ENCODE measurements at places on chromosomes 6 and 20. TPM values are rescaled to one million over a fixed set of nuclear protein-coding genes. Genes with fewer than 3 reads are reported as not detected.

- H3K4me1 ChIP-seq: peaks cover 9% of the 10 kb centered on the region
- no peak for DNase-seq
- no peaks in the 10 kb centered on the region for H3K36me3 ChIP-seq
- no peak overlapping the region for H3K4me3 ChIP-seq
- no peak overlapping the region for H3K27ac ChIP-seq
Measured at GRCh38 chr6:128144320-128144719, 243.5 kb upstream of the THEMIS start.

DNA sequence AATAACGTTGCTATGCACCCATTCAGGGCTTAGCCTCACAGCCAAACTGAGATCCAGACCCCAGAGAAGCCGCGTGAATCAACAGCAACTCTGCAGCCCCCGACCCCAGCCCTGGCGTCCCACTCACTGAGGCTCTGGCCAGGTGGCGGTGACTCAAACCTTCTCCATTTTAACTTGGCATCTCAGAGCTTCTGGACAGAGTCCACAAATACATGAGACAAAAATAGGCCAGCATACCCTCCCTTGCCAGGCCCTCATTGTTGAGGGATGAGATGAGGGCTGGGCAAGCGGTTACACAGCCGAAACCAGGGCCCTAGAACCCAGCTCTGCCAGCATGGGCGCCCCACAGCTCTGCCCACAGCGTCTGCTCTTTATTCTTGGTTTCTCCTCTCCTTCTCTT is 118.4 kb downstream of the MYLK4 start:
- H3K27me3 ChIP-seq: no peaks in the 10 kb centered on the region
- no peak for DNase-seq
- H3K27ac ChIP-seq: no peak overlapping the region
- no peak overlapping the region for H3K4me3 ChIP-seq

TNXB gene
- 24.9 TPM for total RNA-seq

SLC12A5 gene
- not detected for total RNA-seq

SALL4 gene
- 1.6 TPM for total RNA-seq

SPATS1 gene
- total RNA-seq: not detected

DNA sequence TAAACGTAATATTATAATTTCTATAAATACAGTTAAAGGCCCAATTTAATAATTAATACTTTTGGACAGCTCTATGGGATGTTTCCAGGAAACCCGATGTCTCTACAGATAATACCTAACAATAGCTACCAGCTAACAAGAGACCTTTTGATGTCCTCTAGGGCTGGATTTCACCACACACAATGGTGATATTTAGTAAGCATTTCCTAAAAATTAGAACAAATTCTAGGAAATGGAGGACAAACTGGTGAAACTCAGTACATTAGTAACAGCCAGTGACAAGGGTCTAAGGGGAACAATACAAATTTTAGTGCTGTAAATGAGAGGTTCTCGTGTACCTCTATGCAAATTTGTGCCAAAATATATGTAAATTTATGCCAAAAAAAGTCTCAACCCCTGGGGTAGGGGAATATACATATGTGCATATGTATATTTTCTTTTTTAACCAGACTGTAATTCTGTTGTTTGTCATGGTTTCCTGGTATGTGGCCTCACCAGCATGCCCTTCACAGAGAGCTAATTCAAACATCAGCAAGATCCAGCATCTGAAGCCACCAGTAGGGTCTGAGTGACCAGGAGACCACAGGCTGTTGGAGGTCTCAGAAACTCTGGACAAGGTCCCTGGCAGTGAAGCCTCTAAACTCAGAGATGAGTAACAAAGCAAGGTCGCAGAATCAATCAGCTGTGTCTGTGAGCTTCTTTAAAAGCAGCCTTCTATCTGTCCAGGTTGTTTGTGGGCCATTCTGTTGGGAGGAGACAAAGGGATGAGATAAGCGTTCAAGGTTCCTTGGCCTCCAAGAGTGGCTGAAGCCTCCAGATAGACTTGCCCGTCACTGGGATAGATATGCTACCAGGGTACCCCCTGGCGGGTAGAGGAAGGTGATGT is 235.1 kb upstream of the RREB1 start:
- no peaks in the 10 kb centered on the region for H3K27me3 ChIP-seq
- no peaks in the 10 kb centered on the region for H3K36me3 ChIP-seq
- H3K4me1 ChIP-seq: no peaks in the 10 kb centered on the region
- no peak overlapping the region for H3K4me3 ChIP-seq

DNA sequence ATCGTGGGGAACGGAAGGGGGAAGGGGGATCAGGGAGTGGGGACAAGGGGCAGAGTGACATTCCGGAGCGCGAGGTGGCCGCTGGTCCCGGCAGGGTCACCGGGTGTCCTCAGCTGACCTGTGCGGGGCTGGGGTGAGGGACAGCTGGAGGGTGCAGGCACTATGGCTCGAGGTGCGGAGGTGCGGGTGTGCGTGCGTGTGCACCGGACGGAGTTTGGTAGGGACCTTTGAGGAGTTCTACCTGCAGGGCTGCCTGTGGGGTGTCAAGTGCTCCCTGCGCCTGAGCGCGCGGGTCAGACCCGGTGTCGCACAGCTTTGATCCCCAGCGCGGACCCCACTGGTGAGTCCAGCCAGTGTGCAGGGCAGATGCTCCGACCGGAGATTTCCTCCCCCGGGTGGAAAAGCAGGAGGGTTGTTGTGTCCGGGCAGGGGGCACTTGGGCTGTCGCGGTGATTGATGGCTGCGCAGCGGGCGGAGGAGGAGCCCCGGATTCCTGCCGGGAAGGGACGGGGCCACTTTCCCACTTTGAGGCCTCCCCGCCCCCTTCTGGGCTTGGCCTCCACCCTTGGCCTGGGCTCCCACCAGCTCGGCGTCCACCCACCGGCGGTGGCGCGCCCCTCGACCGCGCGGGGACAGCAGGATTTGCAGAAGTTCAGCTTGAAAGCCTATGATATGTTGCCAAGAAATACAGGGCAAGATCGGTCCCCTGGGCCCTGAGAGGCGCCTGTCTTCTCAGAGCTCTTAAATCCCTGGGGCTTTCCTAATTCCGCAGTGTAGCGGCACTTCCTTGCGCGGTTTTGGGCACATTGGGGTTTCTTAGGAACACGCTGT is 658 bp downstream of the RIN2 start:
- peak overlapping the region; percentile 97 for H3K27ac ChIP-seq
- peak overlapping the region; percentile 80 for H3K4me3 ChIP-seq
- DNase-seq: peak; percentile 46
- no peaks in the 10 kb centered on the region for H3K36me3 ChIP-seq
- no peaks in the 10 kb centered on the region for H3K27me3 ChIP-seq

DNA sequence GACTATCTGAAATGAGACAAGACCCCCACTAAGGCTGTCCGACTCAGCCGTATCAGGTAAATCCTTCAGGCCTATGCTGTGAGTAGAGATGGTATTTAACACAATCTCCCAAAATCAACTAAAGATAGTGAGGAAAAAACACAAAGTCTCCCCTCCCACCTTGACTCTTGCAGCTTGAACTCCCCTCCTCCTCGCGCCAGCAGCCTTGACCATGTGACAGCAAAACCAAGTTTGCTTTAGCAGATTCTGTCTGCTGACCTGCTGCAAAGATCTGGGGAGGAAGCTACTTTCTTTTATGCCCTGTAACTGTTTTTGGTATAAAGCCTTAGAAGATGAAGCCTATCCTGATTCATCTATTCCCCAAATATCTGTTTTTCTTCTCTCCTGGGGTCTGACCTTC is 509.5 kb downstream of the CDH26 start:
- no peak overlapping the region for H3K4me3 ChIP-seq
- no peaks in the 10 kb centered on the region for H3K36me3 ChIP-seq
- no peak overlapping the region for H3K27ac ChIP-seq
- no peaks in the 10 kb centered on the region for H3K27me3 ChIP-seq
- no peaks in the 10 kb centered on the region for H3K4me1 ChIP-seq
- DNase-seq: no peak

SOBP gene
- 0.66 TPM for total RNA-seq

DNA sequence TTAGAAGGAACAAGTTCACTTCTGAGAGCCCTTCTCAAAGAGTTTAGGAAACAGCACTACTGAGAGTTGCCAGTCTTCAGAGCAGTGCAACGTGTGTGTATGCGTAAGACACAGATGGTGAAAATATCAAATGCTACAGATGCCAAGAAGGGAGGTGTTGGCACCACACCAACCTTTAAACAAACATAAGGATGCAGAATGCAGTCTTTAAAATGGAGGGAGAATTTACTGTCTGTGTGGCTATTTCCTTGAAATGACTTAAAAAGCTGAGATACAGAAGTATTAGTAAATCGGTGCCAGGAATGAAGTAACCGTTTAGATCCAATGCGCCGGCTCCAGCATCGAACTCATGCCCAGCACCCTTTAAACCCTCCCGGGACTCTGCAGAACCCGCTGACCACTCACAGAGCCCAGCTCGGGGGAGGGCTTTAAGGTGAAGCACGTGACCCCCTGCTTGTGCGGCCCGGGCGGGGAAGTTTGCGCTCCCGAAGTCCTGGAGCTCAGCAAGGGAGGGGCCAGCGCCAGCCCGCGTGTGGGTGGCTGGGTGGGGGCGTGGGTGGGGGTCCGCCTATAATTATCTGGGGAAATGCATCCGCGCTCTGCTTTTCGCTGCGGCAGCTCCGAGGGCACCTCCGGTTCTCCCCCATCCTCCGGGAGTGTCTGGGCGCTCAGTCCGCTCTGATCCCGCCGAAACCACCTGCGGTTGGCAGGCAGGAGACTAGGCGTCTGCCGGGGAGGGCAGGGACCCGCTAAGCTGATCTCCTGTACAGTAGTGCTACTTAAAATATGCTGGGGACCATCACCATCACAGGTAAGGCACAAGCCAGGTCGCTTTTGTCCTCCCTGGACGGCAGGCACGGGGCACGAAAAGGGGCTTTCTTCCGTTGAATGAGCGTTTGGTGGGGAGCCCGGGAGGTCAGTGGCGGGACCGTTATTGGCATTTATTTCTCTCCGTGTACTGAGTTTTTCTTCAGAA is 66.0 kb downstream of the ZBTB2 start:
- peak overlapping the region; percentile 3 for H3K4me3 ChIP-seq
- H3K27ac ChIP-seq: no peak overlapping the region
- no peaks in the 10 kb centered on the region for H3K27me3 ChIP-seq
- peak; percentile 61 for DNase-seq

DNA sequence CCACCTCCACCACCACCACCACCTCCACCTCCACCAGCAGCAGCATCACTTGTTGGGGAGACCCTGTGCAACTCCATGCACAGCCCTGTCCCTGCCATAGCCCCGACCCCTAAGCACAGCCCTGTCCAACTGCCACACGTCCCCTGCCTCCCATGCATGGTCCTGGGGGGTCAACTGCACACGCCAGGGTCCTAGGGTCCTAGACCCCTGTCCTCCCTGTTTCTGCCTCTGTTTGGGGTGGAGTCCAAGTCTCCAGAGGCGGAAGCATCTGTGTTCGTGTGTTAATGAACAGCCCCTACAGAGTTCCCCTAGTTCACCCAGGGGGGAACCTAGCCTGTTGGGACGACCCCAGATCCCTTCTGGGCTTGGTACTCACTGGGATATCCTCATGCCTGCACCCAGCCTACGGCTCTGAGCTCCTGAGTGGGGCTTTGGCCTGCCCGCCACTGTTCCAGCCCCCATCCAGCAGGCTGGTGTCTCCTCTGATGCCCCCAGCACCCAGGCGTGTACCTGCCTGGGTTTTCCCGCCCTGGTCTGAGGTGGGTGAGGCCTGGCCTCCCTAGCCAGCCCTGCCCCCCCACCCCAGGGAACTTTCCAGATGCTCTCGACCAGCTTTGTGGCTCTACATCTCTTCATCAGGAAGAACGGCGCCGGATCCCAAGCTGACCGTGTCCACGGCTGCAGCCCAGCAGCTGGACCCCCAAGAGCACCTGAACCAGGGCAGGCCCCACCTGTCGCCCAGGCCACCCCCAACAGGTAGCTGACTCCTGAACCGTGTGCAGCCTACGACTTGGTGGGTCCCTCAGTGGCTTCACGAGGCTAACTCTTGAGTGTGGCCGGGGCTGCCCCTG is 2.5 kb upstream of the TNFRSF6B start:
- H3K4me1 ChIP-seq: peaks cover 28% of the 10 kb centered on the region
- no peak overlapping the region for H3K27ac ChIP-seq
- DNase-seq: no peak
- no peaks in the 10 kb centered on the region for H3K27me3 ChIP-seq

Measured in body of pancreas (tissue), 4 donors.